8988T (cell line): ENCODE measurements at places on chromosomes 5 and 9.

GRCh38 chr5:102755686-102756371 lies 724 bp downstream of the PAM start:
- peak; percentile 64 for DNase-seq

- peak; percentile 13 for DNase-seq
Observed at GRCh38 chr9:4832786-4833579, 40.2 kb downstream of the RCL1 start.

GRCh38 chr5:77637170-77637997 lies 1.1 kb downstream of the OTP start:
- no peak for DNase-seq

GRCh38 chr5:55997742-55998351 lies 3.1 kb upstream of the IL6ST start:
- DNase-seq: no peak

DNA sequence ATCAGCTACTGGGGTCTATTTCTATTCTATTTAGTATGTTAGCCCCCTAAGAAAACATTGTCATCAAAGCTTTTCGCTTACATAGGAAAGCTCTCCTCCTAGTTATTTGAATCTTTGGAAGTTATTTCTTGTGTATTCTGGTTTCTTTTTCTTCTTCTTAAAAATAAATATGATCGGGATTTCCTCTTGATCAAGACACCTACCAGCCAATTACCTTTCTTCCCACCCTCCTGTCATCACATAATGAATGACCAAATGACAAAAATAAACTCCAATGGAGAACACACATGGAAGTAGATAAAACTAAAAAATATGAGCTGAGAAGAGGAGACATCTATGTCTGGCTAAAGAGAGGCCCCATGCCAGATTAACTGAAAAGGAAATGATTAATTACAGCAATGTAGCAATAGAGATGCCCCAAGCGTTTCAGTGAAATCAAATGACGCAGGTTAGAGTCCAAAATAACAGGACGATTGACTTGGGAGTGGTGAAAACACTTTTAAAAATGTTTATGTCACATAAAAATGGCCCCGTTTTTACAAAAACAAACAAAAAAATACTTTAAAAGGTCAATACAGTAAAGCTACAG lies 59.5 kb upstream of the PCSK1 start:
- no peak for DNase-seq

DNA sequence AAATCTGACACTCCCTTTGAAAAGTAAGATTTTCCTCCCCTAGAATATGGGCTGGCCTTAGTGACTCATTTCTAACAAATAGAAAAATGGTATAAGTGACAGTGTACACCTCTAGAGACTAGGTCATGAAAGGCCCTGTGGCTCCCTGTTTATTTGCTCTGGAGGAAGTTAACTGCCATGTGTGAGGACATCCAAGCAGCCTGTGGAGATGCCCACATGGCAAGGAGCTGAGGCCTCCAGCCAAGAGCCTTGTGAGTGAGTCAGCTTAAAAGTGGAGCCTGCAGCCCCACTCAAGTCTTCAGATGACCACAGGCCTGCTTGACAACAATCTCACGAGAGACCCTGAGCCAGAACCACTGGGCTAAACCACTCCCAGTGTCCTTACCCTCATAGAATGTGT lies 128.1 kb upstream of the LHFPL2 start:
- DNase-seq: no peak

DNA sequence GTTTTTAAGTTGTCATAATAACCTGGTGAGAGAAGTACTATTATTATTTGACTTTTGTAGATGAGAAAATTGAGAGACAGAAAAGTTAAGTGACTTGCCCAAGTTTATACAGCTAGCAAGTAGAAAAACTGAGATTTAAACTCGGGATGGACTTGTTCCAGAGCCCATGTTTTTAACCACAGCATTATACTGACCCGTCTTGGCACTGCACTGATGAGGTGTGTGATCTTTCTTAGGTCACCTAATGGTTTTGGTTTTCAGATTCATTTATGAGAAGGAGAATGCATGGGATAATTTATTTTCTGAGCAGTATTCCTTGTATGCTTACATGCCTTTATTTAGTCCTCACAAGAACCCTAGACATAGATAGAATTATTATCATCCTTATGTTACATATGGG lies 201.8 kb upstream of the CDKN2B start:
- DNase-seq: no peak

DNA sequence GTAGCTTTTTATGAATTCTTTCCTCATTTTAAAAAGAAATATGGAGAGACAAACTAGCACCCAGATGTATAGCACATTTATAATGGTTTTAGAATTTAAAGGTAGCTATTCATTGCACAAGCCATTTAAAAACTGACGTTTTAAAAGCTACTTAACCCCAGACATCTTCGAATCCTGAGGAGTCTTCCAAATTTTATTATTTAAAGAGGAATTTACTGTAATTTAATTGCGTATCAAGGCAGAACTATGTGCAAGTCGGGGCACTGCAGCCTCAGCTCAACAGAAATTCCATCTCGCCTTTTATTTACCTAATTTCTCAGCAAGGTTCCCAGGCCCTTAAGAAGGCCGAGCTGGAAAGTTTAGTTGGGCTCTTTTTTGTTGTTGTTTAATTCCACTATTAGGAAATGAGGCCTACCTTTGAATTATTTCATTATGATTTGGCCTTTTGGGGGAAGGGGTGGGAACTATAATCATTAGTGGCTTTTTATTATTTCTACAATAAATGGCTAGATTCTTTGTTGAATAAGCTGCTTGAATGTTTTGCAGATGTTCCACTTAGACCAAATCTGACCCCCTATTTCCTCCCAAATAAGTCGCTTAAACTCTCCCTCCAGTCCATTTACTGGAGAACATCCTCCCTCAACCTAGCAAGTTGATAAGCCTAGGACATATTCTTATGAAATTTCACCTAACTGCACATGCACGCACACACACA lies 20.2 kb downstream of the NR2F1 start:
- no peak for DNase-seq

- no peak for DNase-seq
Observed at GRCh38 chr5:125486634-125487033, 740.2 kb upstream of the ZNF608 start.

- DNase-seq: no peak
Observed at GRCh38 chr9:133100506-133101355, 20.3 kb downstream of the RALGDS start.

DNA sequence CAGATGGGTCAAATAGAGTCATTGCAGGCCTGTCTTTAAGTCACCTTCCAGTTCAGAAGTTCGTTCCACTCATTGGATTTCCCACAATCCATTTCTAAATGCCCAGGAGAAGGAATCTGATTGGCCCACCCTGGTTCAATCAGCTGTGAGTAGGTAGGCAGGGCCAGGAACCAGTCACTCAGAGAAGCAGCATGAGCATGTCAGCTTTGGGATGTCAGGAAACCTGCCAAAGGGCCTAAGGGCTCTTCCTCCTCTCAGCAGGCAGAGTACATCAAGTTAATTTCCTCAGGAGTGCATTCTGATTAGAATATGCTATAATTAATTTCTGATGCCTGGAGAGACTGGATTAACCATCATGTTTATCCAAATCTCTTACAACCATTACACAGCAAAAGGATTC lies 412.9 kb upstream of the CCNH start:
- no peak for DNase-seq

DNA sequence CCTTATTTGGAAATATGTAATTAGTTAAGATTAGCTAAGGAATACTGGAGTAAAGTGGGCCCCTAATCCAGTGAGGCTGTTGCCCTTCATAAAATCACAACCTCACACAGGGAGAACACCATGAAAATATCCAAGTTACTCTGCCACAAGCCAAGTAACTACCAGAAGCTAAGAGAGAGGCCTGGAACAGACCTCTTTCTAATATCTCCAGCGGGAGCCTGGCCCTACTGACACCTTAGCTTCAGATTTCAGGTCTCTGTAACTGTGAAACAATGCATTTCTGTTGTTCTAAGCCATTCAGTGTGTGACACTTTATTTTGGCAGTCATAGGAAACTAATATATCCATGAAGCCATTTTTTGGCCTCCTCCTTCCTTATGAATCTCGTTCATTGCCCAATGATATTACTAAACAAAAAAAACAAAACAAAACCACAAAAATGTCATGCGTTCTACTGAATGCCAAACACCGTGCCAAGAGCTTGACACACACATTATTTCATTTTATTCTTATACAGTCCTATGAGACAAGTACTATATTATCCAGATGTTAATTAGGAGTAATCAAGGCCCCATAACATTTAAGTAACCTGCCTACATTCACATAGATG lies 699.0 kb downstream of the MAT2B start:
- DNase-seq: no peak

- no peak for DNase-seq
Observed at GRCh38 chr9:14428781-14429230, 114.9 kb upstream of the NFIB start.

DNA sequence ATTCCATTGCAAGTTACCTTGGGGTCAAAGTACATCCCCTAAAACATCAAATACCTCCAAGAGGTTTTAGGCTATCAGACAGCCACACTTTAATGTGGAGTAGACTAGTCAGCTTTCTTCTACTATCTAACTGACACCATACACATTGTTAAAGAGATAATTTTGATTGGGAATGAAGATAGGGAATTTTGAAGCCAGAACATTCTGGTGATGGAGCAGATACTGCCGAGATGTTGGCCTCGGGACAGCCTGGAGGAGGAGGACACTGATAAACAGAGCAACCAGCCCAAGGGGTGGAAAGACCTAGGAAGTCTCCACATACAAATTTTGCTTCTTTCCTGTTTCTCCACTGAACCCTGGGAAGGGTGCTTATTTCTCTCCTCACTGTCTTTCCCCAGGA lies 14.9 kb downstream of the TJP2 start:
- DNase-seq: no peak

- no peak for DNase-seq
Observed at GRCh38 chr9:128790536-128790935, 3.5 kb downstream of the TBC1D13 start.

DNA sequence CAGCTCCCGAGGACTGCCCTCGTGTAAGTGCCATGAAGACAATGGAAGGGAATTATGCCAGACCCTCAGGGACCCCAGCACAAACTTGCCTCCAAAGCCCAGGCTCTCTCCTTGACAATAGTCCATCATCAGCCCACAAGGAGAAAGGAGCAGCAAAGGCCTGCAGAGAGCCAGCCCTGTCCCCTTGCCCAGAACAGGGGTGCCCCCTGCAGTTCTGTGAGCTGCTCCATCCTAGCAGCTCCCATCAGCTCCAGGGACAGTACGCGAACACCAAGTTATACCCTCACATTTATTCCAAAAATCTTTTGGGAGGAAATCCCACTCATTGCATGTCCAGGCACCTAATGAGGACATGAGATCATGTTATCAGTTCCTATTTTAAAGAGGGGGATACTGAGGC lies 11.1 kb downstream of the BARX1 start:
- no peak for DNase-seq

DNA sequence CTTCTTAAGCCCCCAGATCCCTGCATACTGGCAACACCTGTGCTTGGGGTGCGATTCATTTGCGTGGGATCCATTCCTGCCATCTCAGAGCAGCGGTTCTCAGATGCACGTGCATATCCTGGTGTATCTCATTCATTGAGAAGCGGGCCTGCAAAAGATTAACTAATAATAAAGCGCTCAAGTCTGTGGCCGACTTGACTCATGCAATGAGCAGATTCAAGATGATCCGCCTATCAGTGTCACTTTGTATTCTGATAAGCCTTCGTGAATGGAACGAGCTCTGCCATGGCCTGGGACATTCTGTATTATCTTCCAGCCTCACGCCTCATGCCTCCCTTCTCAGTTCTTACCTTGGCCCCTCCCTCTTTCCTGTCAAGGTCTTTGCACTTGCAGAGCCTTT lies 22.3 kb downstream of the C1QTNF2 start:
- no peak for DNase-seq

GRCh38 chr5:149865746-149866145 lies 78.8 kb downstream of the PDE6A start:
- no peak for DNase-seq

GRCh38 chr9:38164659-38165221 lies 95.7 kb upstream of the SHB start:
- no peak for DNase-seq

- DNase-seq: no peak
Observed at GRCh38 chr9:126956917-126957686, 42.5 kb downstream of the RALGPS1 start.

- no peak for DNase-seq
Observed at GRCh38 chr5:3311433-3311832, 284.2 kb upstream of the IRX1 start.

- no peak for DNase-seq
Observed at GRCh38 chr9:34049630-34050384, 1.1 kb upstream of the UBAP2 start.

DNA sequence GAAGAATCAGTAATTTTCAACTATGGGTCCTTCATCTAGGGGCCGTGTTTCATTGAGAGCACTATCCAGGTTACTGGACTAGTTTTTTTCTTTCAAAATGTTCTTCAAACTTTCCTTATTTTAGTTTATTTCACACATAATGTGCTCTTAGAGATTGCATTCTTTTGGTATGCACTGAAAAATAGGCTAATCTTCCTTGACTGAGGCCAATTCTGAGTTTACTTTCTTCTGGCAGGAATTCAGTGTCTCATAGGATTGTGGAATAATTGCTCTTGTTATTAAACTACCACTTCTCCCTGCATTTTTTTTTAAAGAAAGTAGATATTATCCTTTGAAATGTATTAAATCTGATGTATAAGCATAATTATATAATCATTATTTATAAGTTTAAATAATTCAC lies 624.5 kb downstream of the RAB3C start:
- no peak for DNase-seq

DNA sequence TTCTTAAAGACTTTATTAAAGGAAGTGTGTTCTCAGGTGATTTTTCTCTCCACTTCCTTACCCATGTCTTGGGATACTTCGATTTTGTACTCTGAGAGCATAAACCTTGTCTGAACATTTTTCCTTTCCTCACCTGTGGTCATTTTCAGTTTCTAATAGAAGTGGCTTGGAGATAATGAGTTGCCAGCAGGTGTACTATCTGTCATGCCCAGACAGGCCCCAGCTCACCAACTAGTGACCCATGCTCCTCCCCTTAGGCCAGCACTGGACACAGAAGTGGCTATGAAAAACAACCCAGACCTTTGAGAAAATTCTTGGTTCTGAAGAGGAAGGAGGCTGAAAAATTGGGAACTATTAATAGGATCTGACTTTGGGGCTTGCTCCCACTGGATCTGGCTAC lies 49.2 kb upstream of the SMIM32 start:
- DNase-seq: no peak

GRCh38 chr5:4804691-4805360 lies 335.3 kb upstream of the ADAMTS16 start:
- DNase-seq: no peak

- no peak for DNase-seq
Observed at GRCh38 chr5:14414656-14415023, 167.0 kb upstream of the OTULINL start.

GRCh38 chr9:99253134-99253533 lies 31.1 kb downstream of the SEC61B start:
- DNase-seq: no peak

- no peak for DNase-seq
Observed at GRCh38 chr5:123000731-123001130, 35.8 kb downstream of the PPIC start.
